Upper lobe of left lung (tissue), 6 donors: ENCODE measurements at places on chromosomes 5 and 9.

- DNase-seq, result no peak
Measured at GRCh38 chr5:140253985-140254384, 48.9 kb downstream of the PFDN1 start.

DNA sequence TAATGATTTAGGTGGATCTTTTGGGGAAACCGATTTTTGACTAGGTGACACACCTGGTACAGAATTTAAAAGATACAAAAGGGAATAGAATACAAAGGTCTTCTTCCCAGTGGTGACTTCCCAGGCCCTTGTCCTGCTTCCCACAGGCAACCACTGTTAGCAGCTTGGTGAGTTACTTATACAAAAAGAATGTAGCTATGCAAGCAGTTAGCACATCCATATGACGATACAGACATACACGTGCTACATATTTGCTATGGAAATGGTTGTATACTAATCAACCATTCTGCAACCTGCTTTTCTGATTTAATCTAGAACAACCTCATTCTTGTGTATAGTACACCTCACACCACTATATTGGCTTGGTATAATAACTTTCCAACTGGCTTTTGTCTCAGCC, 51.0 kb downstream of the OTULIN start:
- DNase-seq, result no peak

DNA sequence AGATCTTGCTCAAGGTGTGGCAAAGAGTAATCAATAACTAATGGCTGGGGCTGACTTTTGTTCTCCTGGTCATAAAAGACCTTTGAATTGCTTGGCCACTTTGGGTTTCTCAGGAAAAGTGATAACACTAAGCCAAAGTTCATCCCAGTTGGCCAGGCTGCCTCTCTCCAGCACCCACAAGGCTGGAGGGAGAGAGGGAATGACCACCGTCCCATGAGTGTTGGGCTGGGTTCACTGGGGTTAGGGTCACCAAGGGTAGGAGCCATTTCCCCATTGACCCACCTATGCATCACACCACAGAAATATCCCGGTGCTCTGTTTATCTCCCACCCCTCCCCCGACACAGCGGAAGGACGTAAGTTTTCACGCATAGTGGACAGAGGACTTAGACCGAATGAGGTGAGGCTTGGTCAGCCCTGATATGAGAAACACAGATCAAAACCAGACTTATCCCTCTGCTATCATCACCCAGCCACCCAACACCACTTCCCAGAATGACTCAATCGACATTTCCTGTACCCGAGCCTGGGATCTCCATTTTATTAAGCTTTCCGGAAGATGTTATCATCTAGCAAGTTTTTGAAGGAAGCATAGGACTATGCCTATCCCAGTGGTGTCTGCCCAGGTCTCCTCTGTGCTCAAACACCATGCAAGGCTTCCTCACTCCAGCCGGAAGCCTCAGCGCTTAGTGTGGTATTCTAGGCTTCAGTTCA, 27.0 kb upstream of the PPARGC1B start:
- no peak for DNase-seq

DNA sequence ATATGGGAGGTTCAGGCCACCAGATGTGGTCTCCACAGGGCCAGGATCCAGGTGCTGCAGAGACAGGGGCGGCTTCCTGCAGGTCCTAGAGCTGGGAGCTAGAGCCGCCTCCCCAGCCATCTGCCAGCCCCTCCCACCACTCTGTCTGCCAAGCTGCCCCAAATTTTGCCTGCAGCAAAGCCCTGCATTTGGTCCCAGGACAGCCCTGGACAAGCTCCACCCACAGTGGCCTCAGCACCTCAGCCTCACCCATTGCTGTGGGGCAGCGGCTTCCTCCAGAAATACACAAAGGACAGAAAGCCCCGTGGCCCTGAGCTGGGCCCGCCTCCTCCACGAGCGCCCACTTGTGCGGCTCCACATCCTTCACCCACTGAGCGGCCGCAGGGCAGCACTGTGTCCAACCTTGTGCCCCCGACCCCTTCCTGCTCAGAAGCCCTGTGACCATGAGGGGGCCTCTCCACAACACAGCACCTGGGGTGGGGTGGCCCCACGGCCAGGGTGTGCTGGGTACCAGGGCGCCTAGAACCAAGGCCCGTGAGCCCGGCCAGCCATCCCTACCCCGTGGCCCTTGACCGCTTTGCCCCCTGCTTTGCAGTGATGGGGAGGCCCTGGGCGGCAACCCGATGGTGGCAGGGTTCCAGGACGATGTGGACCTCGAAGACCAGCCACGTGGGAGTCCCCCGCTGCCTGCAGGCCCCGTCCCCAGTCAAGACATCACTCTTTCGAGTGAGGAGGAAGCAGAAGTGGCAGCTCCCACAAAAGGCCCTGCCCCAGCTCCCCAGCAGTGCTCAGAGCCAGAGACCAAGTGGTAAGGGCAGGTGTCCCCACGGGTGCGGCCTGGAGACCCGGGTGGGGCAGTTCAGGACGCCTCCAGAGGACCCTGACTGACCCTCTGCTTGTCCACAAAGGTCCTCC, 3.7 kb upstream of the AJM1 start:
- peak; percentile 66 for DNase-seq

DNA sequence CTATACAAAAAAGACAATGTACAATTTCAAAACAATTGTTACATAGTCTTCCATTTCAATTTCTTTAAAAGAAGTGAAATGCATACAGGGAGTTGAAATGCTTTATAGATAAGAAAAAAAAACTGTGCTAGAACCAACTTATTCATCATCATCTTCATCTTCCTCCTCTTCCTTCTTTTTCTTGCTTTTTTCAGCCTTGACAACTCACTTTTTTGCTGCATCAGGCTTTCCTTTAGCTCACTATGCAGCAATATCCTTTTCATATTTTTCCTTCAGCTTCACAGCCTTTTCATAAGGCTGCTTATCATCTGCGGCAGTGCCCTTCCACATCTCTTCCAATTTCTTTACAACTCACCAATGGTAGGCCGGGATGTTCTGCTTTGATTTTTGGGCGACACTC, 4.4 kb downstream of the LHFPL2 start:
- no peak for DNase-seq

GRCh38 chr9:107717529-107718314, 228.2 kb upstream of the KLF4 start:
- no peak for DNase-seq
